ENCODE measurements at places on chromosomes 2 and 18.

- DNase-seq = no peak
Measured at GRCh38 chr2:156156580-156156979, 175.9 kb downstream of the NR4A2 start.

DNA sequence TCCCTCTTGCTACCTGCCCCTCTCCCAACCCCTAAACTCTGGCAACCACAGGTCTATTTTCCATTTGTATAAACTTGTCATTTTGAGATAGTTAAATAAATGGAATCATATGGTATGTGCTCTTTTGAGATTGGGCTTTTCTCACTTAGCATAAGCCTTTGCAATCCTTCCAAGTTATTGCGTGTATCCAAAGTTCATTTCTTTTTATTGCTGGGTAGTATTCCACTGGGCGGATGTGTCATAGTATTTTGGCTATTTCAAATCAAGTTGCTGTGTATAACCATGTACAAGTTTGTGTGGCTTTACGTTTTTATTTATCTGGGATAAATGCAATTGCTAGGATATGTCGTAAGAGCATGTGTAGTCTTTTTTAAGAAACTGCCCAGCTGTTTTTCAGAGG is 55.5 kb upstream of the CUL3 start:
- no peak for DNase-seq

GRCh38 chr2:149329068-149329467 is 1.3 kb upstream of the LYPD6 start:
- DNase-seq = no peak

DNA sequence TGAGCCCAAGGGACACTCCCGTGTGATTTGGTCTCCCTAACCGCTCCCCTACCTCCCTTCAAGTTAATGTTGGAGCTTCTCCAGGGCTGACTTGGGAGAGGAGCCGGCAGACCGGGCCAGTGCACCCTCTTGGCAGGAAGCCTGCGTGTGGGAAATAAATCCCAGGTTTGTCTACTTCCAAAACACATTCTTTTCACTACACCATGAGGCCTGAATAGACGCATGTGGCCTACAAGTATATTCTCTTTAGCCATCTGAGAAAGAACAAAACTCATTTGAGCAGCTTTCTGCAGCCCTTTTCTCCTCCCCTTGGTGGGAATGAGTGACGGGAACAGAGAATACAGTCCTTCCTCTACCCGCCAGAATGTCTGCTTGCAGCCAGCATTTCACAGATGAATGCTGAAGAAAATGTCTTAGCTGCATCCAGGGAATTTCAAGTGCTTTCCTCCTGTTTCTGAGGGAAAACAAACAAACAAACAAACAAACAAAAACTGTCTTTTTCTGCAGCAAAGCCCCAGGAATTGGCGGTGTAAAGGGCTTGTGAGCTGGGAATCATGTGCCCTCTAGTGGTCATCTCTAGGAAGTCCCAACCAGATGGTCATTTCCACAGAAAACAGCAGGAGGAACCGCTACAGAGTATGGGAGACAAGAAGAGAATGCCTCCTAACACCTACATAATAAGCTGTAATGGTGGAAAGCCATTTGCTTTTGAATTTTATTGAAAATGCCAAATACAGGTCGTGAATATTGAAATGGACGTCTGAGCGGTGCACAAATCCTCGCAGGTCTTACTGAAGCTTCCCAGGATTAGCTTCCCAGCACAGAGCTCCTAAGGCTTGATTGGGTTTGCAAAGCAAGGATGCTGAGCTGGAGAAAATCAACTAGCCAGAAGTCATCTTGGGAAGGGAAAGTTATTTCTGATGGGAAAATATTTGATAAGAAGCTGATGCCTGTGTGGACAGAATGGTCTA is 41.2 kb upstream of the DAPL1 start:
- no peak for DNase-seq

- DNase-seq = no peak
Measured at GRCh38 chr2:6667326-6667725, 198.4 kb downstream of the CMPK2 start.

- peak; percentile 35 for DNase-seq
Measured at GRCh38 chr18:21110713-21111345, 784 bp downstream of the ROCK1 start.

DNA sequence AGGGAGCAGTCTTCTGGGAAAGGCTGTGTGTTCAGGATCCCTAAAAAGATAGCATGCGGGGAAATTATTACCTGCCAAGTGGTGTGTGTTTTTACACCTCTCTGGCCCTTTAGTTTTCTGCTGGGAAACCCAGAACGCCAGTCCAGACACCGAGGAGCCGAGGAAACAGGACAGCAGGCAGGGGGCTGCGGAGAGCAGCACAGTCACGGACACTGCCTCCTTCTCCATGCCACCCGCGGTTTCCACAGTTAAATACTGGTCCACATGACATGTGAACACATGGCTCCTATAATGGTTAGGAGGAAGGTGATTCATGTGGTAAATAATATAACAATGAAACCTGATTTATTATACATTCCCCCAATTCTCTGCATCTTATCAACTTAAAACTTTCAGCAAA is 20.4 kb downstream of the CNOT11 start:
- DNase-seq = no peak

- no peak for DNase-seq
Measured at GRCh38 chr2:74572178-74572925, 17.8 kb downstream of the DOK1 start.

GRCh38 chr2:54672590-54673456 is 50.6 kb upstream of the EML6 start:
- DNase-seq = no peak

- DNase-seq = no peak
Measured at GRCh38 chr2:121625953-121626352, 23.3 kb downstream of the CLASP1 start.

GRCh38 chr2:120258196-120258595 is 5.5 kb downstream of the RALB start:
- no peak for DNase-seq

- no peak for DNase-seq
Measured at GRCh38 chr2:218152777-218153176, 14.0 kb downstream of the CXCR1 start.

- DNase-seq = no peak
Measured at GRCh38 chr2:32264422-32265105, at the start of gene NLRC4. NLRC4 (minus strand) TSS chr2:32264886; CDS start chr2:32256775, 8,111 bp downstream.

GRCh38 chr2:190984595-190984994 is 29.4 kb downstream of the STAT1 start:
- DNase-seq = no peak

DNA sequence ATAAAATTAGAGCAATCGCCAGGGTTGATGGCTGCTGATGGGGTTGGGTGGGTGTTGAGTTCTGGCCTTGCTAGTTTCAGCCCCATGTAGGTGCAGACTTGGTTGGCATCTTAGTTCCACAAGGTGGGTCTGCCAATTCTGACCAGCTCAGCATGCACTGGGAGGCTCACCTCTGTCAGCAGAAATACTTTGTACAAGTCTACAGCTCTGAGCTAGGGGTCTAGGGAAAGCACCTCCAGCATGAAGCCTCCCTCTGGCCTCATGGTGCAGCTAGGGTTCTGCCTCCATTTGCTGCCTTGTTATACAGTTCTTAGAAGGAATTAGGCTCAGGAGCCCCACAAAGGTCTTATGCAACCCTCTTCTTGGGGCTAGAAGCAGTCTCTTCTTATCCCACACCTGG is 278.9 kb upstream of the HDAC4 start:
- DNase-seq = no peak

DNA sequence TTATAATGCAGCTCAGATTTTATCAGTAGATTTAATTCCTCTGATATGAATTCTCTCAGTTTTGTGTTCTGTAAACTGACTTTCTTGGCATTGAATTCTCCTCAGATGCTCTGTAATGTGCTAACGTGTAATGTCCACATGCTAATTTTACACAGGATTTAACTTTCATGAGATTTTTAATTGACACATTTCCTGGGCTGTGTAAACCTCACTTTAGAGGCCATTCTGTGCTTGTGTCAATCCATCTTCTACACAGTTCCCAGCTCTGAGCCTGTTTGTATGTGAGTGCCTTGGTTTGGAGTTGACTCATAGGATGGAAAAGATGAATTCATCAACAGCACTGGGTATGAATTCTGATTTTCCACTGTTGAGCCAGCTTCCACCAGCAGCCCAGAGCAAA is 476.7 kb upstream of the GCFC2 start:
- DNase-seq = no peak

- no peak for DNase-seq
Measured at GRCh38 chr2:237935740-237936452, 30.9 kb upstream of the UBE2F start.

- no peak for DNase-seq
Measured at GRCh38 chr2:127365211-127365643, 22.5 kb downstream of the MAP3K2 start.

- no peak for DNase-seq
Measured at GRCh38 chr2:70160545-70160944, 30.3 kb downstream of the C2orf42 start.

DNA sequence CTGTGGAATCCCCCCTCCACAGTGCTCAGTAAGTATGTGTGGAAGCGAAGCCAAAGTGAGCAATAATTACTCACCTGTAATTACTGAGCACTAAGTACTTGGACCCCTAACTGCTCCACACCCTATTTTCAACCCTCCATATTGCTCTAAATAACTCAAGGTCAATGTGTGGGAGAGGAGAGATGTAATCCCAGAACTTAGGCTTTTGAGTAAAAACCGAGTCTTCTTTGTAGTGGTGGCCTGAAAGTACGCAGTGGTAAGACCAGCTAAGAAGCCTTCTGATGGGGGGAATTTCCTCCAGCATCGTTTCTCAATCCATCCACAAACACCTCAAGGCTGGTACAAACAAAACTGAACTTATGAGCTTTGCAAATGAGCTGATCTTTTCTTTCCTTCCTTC is 551.6 kb downstream of the ZEB2 start:
- no peak for DNase-seq

- DNase-seq = no peak
Measured at GRCh38 chr2:235171550-235172031, 219.8 kb downstream of the SH3BP4 start.

- DNase-seq = no peak
Measured at GRCh38 chr2:202460119-202460518, 84.0 kb downstream of the BMPR2 start.

DNA sequence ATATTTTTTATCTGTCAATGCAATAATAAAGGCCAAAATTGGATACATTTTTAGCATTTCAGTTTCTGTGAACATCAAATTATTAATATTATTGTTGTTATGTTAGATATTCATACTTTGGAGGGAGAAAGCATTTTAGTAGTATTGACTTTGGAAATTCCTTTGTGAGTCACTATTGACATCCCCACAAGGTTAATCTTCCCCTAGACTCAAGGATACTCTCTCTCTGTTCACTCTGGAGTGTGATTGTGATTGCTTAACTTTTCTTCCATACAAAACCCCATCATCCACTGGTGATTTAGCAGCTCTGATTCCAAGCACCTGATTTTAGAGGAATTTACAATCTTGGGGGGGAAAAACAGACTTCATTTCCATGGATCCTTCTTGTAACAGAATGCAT is 352.0 kb downstream of the THSD7B start:
- DNase-seq = no peak

DNA sequence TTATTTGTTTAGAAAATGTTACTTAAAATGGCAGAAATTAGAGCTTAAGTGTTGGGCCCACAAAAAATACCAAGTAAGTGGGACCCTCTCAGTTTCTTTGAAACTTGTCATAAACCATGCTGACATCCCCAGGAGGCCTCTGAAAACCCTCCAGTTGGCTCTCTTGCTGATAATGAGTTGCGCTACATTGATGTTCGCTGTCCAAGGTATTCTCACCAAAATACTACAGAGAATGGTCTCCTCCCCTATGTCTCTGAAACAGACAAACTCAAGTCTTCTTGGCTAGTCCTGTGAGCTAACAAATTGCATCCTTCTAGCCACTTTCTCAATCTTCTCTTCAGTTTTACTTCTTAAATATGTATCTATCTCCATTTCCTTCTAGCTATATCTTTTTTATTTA is 669.4 kb downstream of the IRS1 start:
- no peak for DNase-seq

- DNase-seq = no peak
Measured at GRCh38 chr18:70600225-70600925, 311.5 kb downstream of the SOCS6 start.

GRCh38 chr2:70626254-70626990 is 72.8 kb upstream of the TGFA start:
- no peak for DNase-seq

DNA sequence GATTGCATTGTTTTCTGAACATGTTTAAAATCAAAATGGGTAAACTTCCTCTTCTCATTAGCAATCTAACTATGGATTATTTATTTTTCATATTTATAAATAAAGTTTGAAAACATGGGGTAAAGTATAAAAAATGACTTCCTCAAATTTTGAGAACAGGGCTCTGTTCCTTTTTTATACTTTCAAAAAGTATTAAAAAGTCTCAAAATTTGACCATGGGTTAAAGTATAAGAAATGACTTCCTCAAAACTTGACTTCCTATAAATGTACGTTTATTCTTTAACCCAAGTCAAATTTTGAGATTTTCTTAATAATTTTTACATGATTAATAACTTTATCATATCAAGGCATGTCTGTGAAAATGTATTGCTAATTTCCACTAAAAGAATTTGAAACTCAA is 512.4 kb downstream of the GALR1 start:
- DNase-seq = no peak

- no peak for DNase-seq
Measured at GRCh38 chr2:106618614-106619013, 131.4 kb downstream of the CD8B2 start.

GRCh38 chr2:72220170-72220569 is 72.5 kb upstream of the CYP26B1 start:
- no peak for DNase-seq

DNA sequence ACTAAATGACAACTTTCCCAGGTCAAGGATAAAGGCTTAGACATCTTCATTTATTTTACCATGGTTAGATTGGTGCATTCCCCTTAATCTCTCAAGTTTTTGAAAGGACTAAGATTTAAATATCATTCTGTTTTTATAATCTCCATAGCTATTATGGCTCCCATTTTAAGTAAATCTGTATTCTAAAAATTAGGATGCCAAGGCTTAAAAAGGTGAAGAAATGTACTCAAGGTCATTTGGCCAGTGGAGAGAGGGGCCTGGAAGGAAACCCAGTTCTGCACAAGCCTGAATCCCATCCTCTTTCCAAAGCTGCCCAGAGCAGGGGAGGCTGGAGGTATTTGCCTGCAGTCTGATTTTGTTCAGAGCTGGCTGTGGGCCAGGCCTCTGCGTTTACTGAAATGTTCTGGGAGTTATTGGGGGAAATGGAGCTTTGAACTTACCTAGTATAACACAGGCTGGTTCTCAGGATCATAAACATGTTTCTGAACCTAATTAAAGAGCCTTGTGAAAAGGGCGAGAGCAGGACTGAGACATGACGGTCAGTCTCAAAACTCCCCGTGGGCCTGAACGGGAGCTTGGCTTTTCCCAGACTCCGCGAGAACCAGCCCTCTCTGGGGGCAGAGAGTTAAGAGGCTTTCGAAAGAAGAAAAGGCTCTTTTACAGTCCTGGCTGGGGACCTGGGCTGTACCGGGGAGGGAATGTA is 85.6 kb downstream of the DDX1 start:
- DNase-seq = no peak

GRCh38 chr2:49175831-49176230 is 21.5 kb upstream of the FSHR start:
- no peak for DNase-seq

GRCh38 chr2:118128826-118129225 is 40.6 kb downstream of the INSIG2 start:
- DNase-seq = no peak

GRCh38 chr18:79375441-79376154 is 20.1 kb upstream of the NFATC1 start:
- no peak for DNase-seq

GRCh38 chr18:2687390-2688001 is 32.0 kb downstream of the SMCHD1 start:
- DNase-seq = no peak

GRCh38 chr18:75016025-75016717 is 192.8 kb downstream of the PTGR3 start:
- no peak for DNase-seq

GRCh38 chr2:48677450-48677849 is 59.8 kb downstream of the GTF2A1L start:
- DNase-seq = no peak
